ENCODE measurements at places on chromosomes 12 and 14.

DNA sequence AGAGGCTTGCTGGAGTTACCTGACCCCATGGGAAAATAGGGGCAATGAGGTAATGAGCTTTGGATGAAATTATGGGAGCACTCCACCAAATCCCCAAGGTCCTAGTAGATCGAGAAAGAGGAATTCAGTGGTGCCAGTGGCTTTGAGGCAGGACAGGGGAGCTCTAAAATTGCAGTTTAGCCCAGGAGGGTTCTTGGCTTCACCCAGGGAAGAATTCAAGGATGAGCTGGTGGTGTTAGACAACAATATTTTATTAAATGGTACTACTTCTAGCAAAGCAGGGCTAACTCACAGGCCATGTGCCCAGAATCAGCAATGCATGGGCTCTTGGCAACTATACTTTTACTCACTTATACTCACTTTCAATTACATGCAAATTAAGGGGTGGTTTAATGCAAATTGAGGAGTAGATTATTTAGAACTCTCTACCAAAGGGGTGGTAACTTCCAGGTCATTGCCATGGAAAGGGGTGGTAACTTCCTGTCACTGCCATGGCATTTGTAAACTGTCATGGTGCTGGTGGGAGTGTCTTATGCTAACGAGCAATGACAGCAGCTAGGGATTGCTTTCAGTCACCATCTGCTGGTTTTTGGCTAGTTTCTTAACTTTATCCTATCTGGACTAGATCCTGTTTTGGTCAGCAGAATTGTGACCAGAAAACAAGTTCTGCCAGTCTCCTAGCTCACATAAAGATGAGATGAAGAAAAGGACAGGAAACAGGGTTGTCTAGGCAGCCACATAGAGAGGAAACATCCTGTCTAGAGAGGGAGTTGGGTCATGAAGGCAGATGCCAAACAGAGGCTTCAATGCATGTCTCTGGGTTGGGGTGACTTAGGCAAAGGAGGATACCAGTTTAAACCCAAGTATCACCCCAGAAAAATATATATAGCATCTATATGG, 64.7 kb downstream of the ZNF641 start:
- DNase-seq, result no peak

DNA sequence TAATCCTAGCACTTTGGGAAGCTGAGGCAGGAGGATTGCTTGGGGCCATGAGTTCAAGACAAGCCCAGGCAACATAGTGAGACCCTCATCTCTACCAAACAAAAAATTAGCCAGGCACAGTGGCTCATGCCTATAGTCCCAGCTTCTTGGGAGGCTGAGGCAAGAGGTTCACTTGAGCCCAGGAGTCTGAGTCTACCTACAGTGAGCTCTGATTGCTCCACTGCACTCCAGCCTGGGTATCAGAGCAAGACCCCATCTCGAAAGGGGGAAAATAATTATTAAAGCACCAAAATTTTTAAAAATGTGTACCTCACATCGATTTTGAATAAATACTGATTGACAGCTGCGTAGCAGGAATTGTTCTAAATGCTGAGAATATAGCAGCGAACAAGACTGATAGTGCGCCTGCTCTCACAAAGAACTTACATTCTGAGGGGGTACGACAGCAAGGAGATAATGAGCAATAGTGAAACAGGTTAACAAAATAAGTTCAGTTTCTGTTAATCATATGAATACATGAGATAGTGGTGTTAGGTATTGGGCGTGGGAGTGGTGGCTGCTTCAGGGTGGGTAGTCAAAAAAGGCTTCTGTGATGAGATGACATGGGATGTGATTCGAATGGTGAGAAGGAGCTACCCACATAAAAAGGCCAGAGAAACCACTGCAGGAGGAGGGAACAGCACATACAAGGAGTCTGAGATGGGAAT, 19.6 kb downstream of the HCFC2 start:
- DNase-seq, result no peak

DNA sequence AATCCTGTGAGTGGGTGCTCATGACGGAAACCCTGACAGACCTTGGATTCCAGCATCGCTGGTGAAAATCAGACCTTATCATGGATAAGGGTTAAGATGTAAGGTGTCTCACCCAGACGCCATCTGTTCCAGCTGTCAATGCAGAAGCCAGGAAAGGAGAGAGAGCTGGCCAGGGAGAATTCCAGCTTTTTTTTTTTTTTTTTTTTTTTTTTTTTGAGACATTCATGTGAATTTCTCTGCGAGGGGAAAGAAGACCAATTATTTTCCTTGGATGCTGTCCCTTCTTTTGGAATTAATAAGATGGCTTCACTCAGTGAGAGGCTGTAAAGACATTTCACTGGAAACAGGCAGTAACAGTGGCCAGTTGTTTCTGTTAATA, 1.8 kb downstream of the TRAF3 start:
- no peak for DNase-seq

DNA sequence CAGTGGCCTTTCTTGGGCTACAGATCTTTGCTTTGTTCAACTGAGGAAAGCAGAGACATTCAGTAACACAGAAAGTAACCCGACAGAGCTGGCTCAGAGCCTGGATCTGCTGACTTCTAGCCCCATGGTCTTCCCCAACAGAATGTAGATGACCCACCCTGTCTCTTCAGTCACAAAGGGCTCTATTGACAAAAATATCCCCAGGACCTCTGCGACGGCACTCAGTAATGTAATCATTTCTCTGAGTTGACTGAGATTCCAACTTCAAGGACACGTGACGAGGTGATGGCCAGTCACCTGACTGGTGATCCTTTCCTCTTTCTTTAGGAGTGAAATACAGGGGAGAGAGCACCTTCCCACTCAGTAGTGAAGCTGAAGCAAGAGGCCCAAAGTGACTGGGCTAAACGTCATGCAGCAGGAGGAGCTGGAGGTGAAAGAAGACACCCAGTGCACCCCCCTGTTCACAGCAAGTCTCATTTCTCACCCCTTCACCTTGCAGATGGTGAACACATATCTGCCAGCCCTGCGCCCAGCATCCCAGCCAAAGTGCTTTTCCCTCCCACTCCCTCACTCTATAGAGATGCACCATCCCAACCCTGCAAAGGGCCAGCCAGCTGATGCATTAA, 179.2 kb upstream of the EGLN3 start:
- no peak for DNase-seq

DNA sequence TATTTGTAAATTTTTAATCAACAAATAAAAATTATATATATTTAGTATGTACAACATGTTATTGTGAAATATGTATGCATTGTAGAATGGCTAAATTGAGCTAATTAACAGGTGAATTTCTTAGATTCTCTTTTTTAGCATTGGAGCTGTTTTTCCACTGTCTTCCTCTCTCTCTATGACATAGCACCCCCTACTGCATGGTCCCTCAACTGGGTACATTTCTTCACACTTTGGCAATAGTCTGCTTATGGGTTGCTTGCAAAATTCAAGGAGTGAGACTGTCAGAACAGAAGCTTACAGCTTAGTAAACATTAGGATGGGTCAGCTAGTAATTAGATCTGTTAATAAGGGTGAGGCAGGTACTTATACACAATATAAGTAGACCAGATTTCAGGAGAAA, 658.5 kb upstream of the MGAT4C start:
- DNase-seq, result no peak

DNA sequence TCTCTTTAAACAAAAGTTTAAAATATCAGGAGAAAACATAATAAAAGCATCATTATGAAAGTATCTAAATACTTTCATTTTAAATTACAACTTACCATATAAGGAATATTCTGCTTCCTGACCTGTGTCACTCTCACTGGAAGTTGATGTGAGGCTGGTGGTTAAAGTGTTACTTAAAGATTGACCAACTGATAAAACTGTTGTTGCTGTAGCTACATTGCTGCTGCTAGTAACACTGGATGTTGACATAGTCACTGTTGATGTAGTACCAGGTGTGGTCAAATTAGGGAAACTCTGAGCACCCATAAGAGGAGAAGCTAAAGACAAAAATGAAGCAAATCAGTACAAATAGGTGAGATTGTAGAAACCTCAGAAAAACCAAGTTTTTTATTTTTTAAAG, 79.9 kb downstream of the HECTD1 start:
- no peak for DNase-seq

DNA sequence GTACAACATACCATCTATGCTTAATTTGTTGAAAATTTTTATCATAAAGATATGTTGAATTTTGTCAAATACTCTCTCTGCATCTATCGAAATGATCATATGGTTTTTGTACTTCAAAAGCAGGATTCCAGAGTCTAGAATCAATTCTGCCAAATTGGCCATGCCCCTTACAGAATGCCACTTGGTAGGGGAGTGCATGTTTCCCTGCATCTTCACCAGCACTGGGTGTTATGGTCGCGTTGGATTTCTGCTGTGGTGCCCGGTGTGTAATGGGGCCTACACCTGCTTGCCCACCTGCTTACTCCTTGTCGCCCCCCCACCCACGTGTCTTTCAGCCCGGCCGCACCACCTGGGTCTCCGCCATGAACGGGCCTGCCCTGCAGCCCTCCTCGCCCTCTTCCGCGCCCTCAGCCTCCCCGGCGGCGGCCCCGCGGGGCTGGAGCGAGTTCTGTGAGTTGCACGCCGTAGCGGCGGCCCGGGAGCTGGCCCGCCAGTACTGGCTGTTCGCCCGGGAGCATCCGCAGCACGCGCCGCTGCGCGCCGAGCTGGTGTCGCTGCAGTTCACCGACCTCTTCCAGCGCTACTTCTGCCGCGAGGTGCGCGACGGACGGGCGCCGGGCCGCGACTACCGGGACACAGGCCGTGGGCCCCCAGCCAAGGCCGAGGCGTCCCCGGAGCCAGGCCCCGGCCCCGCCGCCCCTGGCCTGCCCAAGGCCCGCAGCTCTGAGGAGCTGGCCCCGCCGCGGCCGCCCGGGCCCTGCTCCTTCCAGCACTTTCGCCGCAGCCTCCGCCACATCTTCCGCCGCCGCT, 12.3 kb downstream of the SH2B3 start:
- no peak for DNase-seq

GRCh38 chr14:103273145-103273744, 60.8 kb upstream of the EIF5 start:
- no peak for DNase-seq

DNA sequence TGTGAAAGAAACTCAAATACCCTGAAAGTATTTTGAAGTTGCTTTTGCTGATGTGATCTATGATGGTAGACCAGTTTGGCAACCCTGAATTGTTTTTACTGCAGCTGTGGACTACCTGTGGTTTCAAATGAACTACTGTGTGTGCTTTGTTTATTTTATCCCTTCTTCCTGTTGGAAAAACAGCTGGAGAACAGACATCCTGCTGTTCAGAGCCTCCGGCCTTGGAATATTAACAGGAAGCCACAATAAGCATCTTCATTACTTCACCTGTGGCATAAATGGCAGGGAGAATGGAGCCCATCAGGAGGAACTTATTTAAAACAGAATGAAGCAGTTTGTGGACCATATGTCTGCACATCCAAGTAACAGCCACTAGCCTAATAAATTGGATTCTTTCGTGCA, 104.8 kb downstream of the DUSP6 start:
- DNase-seq, result no peak

DNA sequence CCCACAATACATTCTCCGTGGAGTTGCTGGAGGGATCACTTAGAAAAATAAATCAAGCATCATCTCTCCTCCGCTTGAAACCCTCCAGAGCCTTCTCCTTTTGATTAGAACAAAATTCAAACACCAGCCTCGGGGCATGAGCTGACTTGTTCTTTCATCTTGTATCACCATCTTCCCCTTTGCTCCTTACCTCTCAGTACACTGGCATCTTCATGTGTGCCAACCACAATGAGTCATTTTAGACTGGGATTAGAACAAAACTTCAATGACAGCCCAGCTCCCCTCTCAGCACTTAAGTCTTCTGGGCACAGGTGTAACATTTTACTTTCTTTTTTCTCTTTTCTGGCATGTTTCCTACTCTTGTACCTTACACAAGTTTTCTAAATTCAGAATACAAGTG, 1159.2 kb upstream of the TMEM132C start:
- no peak for DNase-seq

DNA sequence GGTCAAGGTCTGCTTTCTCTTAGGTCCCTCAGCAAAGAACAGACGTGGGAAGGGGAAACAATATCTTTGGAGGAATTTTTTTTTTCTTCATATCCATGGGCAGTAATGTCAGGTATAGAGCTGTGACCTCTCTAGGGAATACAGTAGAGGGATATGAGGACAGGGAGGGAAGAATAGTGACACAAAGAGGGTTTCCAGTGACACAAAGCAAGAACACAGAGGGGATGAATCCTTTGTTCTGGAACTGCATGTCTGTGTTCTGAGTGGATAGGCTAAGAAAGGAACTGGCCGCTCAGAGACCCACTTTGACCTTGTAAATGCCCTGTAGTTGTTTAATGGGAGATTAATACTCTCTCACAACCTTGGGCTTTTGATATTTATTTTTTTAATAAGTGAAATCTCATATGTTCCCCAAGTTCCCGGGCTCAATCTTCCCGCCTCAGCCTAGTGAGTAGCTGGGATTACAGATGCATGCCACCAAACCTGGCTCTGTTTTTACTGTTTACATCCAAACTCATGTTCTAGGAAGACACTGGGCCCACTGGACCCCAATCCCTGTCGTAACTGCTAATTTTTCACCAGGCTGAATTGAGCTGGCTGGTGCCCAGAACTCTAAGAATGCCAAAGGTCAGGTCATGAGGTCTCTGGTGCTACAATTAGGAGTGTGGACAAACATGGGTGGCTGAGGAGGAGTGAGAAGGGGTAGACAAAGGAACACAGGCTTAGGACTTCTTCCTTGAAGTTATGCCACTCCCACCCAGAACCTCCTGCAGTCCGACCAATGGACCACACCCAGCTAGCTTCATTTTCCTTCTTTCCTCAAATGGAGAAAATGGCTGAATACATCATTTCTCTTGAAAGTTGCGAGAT, 9.1 kb upstream of the PLEKHH1 start:
- no peak for DNase-seq

GRCh38 chr14:35985474-35986218, 159.5 kb downstream of the BRMS1L start:
- DNase-seq, result no peak

DNA sequence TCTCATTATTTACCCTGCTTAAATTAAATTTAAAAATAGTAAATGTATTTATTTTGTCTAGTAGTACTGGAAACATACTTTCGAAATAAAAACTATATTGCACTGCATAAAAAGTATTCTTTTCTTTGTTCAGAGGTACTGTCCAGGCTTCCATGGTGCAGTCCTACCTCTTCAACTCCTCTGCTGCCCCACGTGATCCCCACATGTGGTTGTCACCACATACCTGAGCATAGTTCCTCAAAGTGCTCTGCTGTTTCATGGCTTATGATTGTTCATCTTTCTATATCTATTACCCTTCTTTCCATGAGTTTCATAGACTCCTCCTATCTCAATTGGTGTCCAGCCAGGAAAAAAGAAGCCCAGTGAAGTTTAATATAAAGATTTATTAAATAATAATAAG, 317.5 kb upstream of the OR4E1 start:
- DNase-seq, result no peak

GRCh38 chr14:55913324-55914025, 204.7 kb upstream of the PELI2 start:
- no peak for DNase-seq

- DNase-seq, result no peak
Measured at GRCh38 chr12:65565601-65566560, 258.4 kb upstream of the HMGA2 start.

All from stimulated activated CD8-positive, alpha-beta memory T cell treated with anti-CD3 and anti-CD28 coated beads, Interleukin-4, amount 100 ng/mL, for 1 hour (primary cell).